Activated CD8-positive, alpha-beta memory T cell treated with anti-CD3 and anti-CD28 coated beads, Interleukin-2, amount 50 U/mL, for 48 hours (primary cell): ENCODE measurements at places on chromosomes 2 and 18.

GRCh38 chr2:242004223-242004901 lies 134.8 kb downstream of the RTP5 start:
- no peak for DNase-seq

- DNase-seq, result no peak
These were observed 25.8 kb upstream of the ERICH2 start for GRCh38 chr2:170744248-170745002.

- no peak for DNase-seq
These were observed 4.1 kb downstream of the LRRC30 start for GRCh38 chr18:7234956-7235355.

DNA sequence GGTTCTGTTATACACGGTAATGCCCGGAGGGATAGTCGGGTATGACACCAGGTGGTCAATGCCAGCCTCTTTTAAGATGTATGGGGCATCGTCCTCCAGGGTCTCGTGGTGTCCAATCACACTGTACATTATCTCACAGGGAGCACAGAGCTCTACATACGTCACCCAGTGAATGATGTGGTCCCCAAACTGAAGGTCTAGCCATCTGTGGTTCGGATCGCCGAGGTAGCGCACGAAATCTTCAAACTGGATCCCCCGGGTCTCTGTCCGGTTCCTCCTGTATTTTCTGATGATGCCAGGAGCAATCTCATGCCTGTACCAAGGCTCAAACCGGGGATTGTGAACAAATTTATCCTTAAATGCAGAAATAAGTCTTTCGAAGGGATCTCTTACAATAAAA lies 24.1 kb downstream of the CHST10 start:
- DNase-seq, result peak; percentile 20

- DNase-seq, result no peak
These were observed 131.1 kb downstream of the FMNL2 start for GRCh38 chr2:152466041-152466440.

DNA sequence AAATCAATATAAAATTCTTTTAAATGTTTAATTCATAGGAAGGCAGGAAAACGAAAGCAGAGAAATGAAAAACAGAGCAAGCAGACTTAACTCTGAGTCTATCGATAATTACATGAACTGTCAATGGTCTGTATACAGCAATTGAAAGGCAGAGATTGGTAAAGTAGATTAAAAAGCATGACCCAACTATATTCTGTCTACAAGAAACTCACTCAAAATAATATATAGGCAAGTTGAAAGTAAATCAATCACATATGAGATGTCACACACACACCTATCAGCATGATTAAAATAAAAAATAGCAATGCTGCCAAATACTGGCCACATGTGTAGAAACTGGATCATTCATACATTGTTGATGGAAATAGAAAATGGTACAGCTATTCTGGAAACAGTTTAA lies 136.4 kb upstream of the CYP1B1 start:
- no peak for DNase-seq

DNA sequence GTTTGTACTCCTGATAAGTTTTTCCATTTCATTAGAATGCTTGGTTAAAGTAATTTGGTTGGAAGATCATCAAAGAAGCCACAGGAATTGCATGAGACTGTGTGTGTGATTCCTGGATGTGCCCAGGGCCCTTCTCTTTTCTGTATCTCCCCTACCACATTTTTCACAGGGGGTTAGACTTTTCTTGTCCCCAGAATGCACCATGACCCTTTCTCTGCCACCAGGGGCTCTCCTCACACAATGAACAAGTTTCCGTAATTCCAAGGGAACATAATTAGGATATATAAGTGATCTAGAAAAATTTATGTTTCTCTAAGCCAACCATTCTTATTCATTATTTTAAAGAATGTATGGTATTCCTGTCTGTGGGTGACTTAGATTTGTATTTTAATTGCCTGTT lies 291.8 kb downstream of the NEDD4L start:
- DNase-seq, result no peak

- no peak for DNase-seq
These were observed 584.0 kb downstream of the LRRTM4 start for GRCh38 chr2:76938153-76938552.

- no peak for DNase-seq
These were observed 1251.6 kb upstream of the ZEB2 start for GRCh38 chr2:145771525-145771924.

DNA sequence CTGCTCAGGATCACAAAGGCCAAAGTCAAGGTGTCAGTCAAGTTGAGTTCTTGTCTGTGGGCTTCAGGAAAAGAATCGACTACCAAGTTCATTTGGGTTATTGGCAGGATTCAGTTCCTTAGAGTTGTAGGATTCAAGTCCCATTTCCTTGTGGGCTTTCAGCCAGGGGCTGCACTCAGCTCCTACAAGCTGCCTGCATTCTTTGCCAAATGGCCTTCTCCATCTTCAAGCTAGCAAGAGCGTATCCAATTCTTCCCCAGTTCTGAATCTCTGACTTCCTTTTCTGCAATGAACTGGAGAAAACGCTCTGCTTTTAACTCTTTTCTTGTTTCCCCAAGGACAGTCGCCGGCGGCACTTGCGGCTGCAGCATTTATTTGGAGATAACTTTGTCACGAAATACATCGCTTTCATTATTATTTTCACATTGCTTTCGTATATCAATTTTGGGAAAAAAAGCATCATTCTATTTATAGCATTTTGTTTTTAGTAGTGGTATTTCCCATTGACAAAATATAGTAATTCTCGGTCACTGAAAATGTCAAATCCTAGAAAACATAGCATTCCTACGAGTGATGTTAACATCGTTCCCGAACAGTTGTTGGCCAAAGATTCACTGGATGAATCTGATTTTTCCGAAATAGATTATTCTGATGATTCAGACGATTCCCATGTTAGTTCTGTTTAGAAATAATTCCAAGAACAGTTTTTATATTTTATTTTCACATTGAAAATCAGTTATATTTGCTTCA lies 59.6 kb upstream of the SERPINE2 start:
- DNase-seq, result no peak
